Stimulated activated CD4-positive, alpha-beta T cell treated with anti-CD3 and anti-CD28 coated beads, Interleukin-1b, Interleukin-23, amount 100 ng/mL, for 48 hours (primary cell): ENCODE measurements at places on chromosomes 3 and 15.

DNA sequence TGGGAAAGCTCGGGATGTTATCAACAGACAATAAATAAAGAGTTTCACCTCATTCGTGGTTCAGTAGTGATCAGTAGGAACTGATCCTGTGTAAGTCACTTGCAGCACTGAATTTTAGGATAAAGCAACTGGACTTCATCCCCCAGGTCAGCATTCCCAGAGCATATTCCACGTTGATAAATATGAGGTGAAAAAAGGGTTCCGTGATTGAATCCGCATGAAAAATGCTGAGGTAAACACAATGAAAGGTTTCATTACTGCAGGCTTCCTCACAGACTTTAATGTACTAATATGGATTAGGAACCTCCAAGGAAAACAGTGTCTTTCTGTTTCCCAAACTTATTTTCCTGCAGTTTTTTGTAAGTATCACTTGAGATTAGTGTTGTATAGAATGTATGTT is 177.3 kb upstream of the BHLHE40 start:
- DNase-seq = no peak

GRCh38 chr3:158672215-158673176 is at the start of gene LXN:
Gene LXN, minus strand, starts transcription at chr3:158672648. Its CDS starts 170 bp downstream, at chr3:158672478.
- DNase-seq = peak; percentile 85

DNA sequence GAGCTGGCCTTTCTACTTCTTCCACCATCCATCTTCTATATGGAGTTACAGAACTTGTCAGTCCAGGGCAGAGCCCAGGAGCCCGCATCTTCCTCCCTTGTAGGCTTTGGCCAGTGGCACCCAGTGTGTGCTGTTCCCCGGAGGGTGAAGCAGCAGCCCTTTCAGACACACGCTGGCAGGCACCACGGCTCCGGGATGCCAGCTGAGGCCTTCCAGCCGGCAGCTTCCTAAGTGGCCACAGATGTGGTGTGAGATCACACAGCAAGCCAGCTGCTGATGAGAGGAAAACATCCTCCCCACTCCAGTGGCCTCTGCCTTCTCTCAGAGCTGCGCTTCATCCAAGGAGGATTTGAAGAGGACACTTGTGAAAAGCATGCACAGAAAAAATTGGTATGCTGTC is 24.1 kb downstream of the CRABP1 start:
- DNase-seq = no peak

GRCh38 chr15:66911131-66911700 is 154.2 kb upstream of the SMAD3 start:
- DNase-seq = no peak

GRCh38 chr3:172787746-172788145 is 37.2 kb downstream of the ECT2 start:
- DNase-seq = no peak

DNA sequence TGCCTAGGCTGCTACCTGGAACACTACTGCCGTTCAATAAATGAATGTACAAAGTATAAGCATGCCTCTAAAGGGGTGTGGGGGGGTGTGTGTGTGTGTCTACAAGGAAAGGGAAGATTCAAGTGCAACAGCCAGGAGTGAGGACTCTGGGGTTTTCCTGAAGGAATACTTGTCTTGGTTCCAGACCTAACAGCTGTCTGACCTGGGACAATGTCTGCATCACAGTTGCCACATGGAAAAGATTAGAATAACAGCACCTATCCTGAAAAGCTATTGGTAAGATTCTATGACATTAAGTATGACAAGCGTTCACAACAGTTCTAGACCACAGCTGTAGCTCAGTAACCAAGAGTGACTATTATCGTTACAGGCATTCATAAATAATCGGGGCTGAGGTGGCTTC is 345.2 kb downstream of the FOXP1 start:
- no peak for DNase-seq

DNA sequence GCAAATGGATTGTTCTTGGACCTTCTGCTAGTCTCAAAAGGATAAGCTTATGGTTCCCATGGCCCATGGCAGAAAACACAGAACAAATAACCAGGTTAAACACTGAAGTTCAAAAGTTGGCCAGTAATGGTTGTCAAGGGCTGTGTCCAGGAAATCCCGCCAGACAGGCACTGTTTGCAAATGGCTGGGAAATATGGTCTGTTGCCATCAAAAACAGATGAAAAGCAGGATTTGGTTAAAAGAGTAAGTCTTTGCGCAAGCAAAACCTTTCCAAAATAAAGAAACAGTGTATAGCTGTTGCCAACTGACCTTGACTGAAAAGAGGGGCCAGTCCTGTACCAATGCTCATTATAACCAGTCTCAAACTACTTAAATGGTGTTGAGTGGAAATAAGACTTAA is 58.6 kb downstream of the WWTR1 start:
- no peak for DNase-seq

DNA sequence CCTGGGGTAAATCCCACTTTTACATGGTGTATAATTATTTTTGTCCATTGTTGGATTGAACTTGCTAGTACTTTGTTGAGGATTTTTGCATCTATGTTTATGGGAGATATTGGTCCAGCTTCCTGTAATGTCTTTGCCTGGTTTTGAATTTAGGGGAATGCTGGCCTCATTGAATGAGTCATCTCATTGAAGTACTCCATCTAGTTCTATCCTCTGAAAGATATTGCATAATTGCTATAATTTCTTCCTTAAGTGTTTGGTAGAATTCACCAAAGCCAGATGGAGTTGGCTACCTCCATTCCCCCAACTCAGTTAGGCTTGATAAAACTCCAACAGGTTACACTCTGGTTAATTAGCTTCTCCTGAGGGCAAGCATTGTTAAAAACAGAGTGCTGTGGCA is 237.4 kb upstream of the TGFBR2 start:
- DNase-seq = no peak

DNA sequence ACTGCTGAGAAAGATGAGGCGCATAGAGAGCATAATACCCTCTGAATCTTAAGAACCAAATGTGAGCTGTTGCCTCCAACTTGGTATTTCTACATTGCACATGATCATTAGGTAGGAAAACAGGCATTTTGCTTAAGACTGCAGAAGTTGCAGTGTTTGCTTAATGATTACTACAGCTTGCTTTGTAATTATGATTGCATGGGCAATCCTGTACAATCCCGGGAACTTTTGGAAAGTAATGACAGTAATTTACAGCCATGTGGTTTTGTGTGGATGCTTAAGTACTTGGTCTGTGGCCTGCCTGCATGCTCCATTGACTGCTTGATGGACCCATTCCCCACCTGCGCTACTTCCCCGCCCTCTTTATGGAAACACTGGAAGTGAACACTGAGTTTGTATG is 301.1 kb downstream of the DIPK2A start:
- DNase-seq = no peak

DNA sequence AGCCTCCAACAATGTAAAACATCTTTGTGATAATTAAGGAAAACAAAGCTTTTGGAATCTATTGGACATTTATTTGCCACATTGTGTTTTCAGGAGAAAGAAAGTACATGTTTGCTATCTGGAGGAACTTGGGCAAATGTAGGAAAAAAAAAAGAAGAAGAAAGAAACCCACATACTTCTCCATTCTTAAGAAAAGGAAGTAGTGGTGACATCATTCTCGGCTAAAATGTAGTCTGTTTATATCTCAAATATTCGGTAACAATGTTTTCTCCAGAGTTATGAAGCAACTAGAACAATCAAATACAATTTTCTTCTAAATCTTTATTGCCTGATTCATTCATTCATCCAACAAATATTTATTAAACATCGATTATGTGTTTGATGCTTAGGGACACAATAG is 2.3 kb upstream of the TGFBR2 start:
- DNase-seq = no peak

DNA sequence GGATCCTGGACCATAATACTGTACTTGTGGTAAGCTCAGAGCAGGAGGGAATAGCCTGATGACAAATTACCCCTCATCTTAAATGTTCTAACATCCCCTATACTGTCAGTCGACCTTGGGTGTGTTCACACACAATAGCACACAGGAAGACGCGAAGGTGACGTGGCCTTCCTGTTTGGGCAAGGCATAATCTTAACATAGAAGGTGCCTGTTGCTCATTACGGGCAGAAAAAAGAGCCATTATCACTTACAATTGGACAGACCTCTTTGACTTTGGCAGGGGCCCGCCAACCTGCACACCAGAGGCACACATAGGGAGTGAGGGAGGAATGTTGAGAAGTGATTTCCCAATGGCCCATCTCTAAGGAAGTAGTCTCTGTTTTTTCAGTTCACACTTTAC is 144.2 kb downstream of the ANO10 start:
- DNase-seq = peak; percentile 53

- no peak for DNase-seq
Measured at GRCh38 chr3:132232231-132232792, 84.9 kb upstream of the ACP3 start.

GRCh38 chr15:64856429-64857145 is 14.9 kb downstream of the PLEKHO2 start:
- no peak for DNase-seq

- DNase-seq = no peak
Measured at GRCh38 chr3:156548902-156549301, 6.0 kb downstream of the SSR3 start.

GRCh38 chr3:187774185-187774789 is 29.0 kb upstream of the BCL6 start:
- DNase-seq = no peak

DNA sequence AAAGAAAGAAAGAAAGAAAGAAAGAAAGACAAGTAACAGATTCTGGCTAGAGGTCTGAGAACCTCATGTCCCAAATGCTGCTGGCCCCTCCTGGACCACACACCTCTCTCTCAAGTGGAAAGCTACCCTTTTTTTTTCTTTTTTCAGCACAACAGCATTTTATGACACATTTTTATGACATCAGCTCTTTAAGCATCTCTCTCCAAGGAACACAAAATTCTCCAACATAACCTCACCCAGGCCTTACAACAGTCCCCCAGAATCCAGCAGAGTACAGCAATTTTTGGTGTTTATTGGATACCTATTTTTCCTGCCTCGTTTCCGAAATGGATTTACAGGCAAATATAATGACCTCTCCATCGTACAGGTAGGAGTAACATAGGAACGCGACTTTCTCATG is 11.2 kb upstream of the NTRK3 start:
- DNase-seq = no peak

GRCh38 chr15:27278761-27279160 is 307.8 kb downstream of the GABRG3 start:
- DNase-seq = no peak

DNA sequence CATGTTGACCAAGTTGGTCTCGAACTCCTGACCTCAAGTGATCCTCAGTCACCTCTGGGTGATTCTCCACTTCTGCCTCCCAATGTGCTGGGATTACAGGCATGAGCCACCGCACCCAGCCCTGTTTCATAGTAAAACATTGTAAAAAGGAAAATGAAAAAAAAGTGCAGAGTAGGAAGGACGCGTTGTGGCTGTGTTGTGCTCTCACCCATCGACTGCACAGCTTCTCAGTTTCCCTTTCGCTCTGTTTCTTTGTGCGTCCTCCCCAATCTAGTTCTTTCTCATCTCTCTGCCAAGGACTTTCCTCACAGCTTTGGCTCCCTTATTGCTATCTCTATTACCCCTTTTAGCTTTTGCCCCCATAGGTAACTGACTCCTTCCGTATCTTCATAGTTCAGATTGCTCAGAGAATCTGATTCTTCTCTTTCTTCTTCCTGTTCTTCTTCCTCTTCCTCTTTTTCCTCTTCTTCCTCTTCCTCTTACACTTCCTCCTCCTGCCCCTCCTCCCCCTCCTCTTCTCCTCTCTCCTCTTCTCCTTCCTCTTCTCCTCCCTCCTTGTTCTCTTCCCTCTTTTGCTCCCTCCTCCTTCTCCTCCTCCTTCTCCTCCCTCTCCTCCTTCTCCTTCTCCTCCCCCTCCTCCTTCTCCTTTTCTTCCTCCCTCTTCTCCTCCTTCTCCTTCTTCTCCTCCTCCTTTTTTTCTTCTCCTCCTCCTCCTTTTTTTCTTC is 81.1 kb upstream of the VGLL4 start:
- DNase-seq = no peak

GRCh38 chr3:41450416-41451231 is 251.3 kb downstream of the CTNNB1 start:
- DNase-seq = no peak

DNA sequence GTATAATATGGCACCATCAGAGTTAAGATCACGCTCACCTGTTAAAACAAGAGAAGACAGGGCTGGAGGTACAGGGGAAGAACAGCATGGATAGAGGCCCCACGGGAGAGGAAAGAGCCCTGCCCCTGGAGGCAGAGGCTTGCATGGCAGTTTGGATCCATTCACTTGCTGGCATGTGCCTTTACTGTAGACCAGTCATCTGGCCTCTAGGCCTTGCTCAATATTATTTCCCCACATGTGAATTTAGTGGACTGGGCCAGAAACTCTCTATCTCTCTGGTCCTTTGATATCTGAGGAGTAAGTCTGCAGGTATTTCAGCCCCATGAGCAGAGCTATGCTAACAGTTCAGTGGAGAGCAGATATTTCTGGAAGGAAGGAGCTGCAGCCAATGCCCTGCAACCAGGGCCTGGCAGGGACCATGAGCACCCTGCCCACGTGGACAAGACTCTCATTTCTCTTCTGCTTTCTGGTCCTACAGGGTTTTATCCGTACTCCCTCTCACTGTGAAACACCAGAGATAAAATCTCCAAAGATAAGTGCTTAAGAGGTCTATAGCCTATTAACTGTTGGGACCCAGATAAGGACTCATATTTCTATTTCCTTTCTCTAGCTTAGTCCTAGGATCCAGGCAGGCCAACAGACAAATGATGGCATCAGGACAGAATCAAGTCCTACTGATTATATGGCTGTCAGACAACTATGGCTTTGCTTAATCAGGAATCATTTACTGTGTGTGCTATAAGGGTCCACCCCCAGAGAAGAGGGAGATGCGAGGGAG is 65.0 kb downstream of the CLDN11 start:
- DNase-seq = no peak

DNA sequence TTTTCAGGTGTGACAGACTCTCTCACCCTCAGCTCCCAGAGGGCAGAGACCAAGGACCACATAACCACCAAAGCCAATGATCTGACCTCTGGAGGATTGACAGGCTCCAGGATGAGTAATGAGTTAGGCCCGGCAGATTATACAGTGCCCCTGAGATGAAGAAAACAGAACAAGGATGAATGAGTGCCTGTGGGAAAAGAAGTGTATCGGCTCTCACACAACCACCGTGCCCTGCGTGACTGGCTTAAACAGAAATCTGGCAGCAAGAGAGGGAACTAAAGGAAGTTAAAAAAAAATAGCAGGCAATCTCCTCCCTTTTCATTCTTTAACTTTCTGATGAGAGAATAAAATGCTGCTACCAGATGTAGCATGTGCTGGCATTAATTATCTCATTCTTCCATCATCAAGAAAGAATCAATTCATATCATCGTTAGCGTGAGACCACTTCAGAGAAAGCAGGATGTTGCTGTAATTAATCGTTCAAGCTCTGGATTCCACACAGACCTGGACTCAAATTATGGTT is 227.5 kb upstream of the COL8A1 start:
- DNase-seq = no peak

- peak; percentile 40 for DNase-seq
Measured at GRCh38 chr15:59174835-59175831, 31.5 kb upstream of the LDHAL6B start.

DNA sequence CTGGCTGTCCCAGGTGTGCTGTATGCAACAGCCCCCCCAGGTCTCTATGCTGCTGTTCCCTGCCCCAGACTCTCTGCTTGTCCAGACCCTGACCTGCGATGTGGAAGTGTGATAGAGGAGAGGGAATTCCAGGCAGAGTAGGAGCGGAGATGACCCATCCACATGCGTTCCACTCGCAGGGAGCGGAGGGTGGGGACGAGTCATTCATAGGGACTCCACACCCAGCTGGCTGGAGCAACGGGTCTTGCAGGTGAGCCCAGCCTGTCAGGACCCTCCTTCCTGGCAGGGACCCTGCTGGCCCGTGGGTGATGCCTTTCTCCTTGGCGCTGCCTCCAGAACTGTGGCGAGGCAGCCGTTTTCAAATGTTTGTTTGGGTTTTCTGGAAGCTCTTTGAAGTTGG is 58.8 kb downstream of the CEMIP start:
- no peak for DNase-seq
